ENCODE measurements at places on chromosomes 11 and 22.

DNA sequence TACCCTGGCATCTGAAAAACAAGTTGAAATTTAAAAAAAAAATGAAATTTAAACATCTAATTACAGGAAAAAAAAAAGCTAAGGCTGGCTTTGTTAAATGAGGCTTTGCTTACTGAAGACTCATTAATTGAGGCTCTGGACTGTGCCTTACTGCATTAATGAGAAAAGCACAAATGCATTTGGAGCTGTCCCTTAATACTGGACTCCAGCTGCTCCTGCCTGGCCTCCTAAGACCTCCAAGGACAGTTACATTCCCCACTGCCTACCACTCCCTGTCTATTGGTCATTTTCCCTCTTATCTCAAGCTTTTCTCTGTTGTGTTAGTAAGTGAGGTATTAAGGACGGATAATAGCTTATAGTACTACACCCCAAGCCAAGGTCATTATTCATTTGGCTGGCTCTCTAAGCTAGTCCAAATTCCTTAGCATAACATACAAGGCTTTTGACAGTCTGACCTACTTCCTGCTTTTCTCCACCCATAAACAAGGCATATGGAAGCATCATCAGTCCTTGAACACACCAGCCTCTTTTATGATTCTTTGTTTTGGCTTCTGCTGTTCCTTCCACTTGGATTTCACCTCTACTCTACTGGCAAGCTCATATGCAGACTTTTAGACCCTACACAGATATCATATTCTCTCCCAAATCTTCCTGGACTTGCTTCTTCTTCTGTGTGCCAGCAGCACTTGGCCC is 62.5 kb downstream of the USP35 start:
- no peak for DNase-seq

DNA sequence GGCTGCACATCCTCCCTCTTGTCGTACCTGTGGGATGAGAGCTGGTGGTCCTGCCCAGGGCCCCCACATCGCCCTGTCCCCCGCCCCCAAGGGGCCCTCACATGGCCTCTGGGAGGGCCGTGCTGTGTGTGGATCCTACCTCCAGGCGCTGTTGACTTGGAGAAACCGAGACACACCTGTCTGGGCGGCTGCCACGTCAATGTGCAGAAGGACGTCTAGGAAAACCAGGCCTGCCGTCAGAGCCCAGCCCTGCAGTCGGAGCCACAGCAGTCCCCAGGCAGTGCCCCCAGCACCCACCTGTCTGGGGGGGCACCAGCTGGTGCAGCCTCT is 14.2 kb downstream of the ALG12 start:
- DNase-seq = no peak

- DNase-seq = no peak
Observed at GRCh38 chr11:31812383-31813381, 1.6 kb upstream of the PAX6 start.

GRCh38 chr11:62544581-62545436 is 1.8 kb downstream of the AHNAK start:
- peak; percentile 50 for DNase-seq

GRCh38 chr11:19524171-19524671 is 188.4 kb upstream of the NAV2 start:
- no peak for DNase-seq

DNA sequence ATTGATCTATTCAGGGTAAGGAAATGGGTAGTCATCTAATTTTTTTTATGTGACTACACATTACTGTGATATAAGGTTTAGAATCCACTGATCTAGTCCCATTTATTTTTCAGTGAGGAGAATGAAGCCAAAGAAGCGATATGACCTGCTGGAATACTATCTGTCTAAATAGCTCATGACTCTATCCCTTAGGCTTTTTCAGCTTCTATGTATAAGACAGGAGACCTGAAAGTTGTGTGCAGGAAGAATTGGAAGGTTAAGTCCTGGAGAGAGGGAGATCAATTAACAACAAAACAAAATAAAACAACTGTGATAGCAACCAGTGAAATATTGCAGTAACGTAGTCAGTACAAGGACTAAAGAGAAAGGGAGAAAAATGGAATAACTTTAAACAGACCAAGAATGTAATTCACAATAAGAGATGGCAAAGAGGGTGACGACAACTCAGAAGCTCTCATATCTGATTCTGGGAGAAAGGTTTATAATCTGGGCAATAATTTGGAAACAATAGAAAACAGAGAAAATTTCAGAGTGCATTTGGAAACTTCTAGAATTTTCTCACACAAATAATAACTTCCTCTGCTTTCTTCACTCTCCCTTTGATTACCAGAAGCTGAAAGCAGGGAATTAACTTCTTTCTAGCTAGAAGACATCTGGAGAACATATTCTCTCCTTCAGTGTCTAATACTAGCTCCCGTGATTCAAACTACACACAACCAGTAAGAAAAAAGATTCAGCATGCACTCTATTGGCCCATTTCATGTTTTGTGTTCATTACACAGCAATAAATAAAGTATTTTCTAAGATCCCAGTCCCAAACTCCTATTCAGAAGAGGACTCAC is 19.2 kb upstream of the CASP12 start:
- no peak for DNase-seq

GRCh38 chr11:7450836-7451235 is 34.5 kb upstream of the OLFML1 start:
- no peak for DNase-seq

GRCh38 chr11:86629045-86629706 is 43.2 kb downstream of the ME3 start:
- DNase-seq = no peak

DNA sequence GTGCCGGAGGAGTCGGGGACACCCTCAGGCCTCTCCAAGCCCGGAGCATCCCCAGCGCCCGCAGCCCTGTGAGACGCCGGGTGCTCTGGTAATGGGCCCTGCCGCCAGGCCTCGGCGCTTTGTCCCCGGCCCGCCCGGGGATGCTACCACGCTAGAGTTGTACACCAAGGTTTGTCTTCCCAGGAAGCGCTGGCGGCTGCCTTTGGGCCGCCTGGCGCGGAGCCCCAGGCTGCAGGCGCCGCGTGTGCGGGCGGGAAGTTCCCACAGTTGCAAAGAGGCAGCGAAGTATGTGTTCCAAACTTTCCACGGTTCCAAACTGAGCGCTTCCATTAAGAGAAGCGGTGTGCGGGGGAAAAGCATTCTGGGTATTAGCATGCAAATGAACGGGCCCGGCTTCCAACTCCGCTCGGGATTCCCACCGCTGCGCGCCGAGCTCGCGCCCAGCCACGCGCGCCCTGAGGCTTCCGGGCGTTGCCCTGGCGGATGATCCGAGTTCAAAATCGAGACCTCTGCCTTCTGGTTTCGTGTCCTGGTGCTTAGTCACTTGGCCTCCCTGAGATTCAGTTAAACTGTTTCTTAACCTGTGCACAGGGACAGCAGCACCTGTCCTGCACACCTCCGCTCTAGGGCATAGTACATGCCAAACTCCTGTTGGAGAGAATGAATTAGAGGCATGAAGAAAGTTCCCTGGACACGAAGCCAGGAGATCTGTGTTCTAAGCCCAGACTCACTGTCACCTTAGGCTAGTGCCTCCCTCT is 1.3 kb upstream of the PATZ1 start:
- peak; percentile 78 for DNase-seq

DNA sequence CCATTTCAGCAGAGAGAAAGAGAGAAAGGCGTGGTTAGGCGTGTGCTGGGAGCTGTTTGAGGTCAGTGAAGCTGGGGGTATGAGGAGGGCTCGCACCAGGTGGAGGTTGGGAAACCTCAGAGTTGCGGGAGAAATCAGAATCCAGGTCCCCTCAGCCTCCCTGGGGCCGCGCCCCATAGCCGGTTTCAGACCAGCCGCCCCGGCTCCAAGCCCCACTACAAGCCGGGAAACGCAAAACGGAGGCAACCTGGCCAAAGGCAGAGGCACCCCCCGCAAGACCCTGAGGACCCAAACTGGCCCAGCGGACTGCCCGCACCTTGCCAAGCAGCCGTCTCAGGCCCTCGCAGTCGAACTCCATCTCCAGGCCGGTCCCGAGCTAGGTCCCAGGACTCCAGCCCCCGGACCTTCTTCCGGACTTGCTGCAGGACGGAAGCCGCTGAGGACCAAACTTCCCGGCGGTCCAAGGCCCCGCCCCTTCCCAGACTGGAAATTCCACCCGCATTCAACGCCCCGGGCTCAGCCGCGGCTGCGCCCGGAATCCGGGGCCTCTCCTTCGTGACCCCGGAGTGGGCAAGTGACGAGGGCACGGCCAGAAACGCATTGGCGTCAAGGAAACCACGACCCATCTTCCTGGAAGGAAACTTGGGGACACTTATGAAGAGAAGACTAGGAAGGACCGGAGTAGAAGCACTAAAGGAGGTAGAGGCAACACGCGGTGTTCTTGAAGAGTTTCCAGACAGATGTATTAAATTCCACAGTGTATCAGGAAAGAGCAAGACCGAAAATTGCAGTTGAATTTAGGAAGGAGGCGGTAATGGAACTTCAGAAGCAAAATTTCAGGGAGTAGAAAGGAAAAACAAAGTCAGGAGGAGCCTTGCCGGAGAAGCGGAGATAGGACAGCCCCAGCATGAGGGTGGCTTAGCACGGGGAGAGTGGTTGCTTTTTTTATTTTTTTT is at the start of gene UEVLD:
UEVLD (minus strand) TSS at position 438 of the 956 bp plus-strand sequence; CDS start at position 358, 80 bp downstream.
- peak; percentile 96 for DNase-seq

- DNase-seq = no peak
Observed at GRCh38 chr11:35911013-35911412, 32.8 kb upstream of the LDLRAD3 start.

- no peak for DNase-seq
Observed at GRCh38 chr11:27894552-27894951, 194.3 kb upstream of the BDNF start.

- DNase-seq = no peak
Observed at GRCh38 chr11:21534288-21534687, 658.6 kb upstream of the ANO5 start.

DNA sequence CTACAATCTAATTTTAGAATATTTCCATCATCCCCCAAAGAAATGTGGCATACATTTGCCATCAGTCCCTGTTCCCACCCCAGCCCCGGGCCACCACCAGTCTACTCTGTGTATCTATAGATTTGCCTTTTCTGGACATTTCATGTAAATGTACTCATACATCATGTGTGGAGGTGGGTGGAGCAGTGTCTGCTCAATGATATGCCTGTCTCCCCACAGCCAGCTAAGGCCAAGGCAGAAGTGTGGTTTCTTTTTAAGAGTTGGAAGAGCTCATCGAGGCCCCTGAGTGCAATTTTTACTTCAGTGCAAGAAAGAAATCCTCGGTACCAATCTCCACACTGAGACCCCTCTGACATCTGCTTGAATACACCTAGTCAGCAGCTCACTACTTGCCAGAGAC is 80.5 kb downstream of the TP53I11 start:
- no peak for DNase-seq

DNA sequence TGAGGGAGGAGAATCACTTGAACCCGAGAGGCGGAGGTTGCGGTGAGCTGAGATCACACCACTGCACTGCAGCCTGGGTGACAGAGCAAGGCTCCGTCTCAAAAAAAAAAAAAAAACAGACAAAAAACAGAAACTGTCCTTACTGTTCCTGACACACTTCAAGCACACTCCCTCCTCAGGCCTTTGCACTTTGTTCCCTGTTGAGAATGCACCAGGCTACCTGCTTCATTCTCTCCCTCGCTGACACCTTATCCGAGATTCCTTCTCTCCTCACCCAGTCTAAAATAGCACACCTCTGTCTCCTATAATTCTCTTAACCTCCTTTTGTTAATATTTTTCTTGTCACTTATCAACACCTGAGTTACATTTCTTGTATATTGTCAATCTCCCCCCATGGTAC is 32.3 kb upstream of the TECTA start:
- no peak for DNase-seq

DNA sequence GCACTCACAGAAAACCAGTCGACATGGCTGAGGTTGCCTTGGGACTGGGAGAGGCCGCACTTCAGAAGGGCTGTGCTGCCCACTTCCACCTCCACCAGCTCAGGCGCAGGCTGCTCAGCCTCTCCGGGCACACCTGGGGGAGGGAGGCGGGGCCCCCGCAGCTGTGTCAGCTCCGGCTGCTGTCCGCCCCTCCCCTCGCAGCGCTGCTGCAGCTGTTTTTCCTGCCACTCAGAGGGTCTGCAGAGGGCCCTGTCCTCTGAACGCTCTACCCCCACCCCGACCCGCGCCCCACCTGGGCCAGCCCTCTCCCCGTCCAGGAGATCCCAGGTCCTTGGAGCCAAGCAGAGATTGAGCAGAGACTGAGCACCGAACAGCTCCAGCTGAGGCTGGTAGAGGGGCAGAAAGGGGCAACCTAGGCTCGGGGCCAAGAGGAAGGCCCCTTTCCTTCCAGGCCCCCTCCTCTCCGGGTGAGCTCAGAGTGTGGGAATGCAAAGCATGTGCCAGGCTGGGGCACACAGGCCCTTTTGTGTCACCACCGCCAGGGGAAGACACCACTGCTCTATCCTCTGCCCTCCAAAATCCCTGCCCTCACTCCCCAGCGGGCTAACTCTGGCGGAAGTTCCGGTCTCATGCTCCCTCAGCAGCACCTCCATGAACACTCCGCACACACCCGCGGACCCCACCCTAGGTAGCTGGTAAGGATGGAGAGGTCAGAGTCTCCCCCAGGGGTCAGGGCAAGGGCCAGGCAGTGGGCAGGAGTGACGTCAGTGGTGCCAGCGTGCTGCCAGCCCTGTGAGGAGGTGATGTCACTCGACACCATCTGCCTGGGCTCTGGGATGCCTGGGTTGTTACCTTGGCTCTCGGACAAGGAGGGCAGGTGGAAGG is 1.6 kb downstream of the MCAM start:
- peak; percentile 75 for DNase-seq

- DNase-seq = no peak
Observed at GRCh38 chr11:107385361-107385981, 72.2 kb downstream of the CWF19L2 start.

- no peak for DNase-seq
Observed at GRCh38 chr22:21570398-21570797, 2.9 kb downstream of the UBE2L3 start.

GRCh38 chr22:40668611-40669411 is 10.5 kb upstream of the MCHR1 start:
- DNase-seq = no peak

DNA sequence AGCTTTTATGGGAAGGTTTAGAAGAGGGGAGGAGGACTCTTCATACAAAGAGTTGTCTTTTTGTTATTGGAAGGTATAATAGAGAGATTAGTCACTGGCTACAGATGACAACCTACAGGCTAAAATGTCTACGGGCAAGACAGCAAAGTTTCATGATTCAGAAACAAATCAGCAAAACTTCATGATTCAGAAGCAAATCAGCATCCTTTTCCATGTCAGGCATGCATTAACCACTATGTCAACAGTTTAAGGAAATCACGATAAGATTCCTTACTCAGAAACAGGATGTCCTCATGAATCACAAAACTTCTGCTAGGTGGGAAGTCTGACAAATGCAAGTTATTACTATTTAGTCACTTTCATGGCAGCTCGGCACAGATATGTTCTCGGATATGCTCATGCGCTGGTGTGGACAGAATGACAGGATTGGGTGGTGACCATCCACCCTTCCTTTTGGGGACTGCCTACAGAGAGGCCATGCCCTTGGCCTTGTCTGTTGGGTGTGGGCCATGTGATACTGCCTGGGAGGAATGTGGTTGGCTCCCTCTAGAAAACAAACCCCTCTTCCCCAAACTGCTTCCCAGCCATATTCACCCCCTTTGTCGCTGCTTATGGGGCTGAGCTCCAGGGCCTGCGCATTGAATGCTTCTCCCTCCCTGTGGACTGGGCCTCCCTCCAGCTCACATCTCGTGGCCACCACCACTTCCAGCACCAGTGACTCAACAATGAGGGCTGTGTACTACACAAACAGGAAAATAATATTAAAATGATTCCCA is 10.1 kb downstream of the C11orf91 start:
- DNase-seq = no peak
